ENCODE measurements at places on chromosomes 1 and 21. TPM values are rescaled to one million over a fixed set of nuclear protein-coding genes. Genes with fewer than 3 reads are reported as not detected.

DNA sequence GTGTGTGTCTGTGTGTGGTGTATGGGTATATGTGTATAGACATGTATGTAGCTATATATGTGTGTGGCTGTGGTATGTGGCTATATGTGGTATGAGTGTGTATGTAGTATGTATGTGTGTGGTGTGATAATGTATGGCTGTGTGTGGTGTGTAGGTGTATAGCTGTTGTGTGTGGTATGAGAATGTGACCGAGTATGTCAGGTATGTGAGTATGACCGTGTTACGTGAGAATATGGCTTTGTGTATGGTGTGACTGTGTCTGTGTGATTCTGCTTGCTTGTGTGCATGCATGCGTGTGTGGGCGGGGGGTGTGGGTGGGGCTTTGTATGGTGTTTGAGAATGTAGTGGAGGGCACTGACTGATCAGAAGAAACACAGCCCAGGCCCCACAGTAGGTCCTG lies 3.5 kb downstream of the ZNF691 start:
- DNase-seq, result no peak

GRCh38 chr1:21539933-21540332 lies 30.7 kb downstream of the ALPL start:
- no peak for DNase-seq

Gene APP
- polyA plus RNA-seq, result 870 TPM

DNA sequence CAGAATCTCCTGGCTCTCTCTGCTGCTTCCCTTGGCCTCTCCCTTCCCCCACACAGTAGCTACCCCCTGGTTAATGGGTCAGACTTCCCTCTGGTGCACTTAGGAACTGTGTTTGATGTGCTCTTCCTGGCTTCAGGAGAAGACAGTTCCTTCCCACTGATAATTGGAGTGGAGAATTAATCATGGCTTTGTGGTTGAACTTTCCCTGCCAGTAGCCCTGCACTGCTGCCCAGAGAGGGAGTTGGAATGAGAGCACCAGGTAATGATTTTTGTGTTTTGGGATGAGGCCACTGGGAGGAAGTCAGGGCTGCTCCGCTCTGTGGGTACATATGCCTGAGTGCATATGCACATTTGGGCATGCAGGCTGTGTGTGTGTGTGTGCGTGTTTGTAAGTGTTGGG lies 39.7 kb upstream of the PADI2 start:
- no peak for DNase-seq

DNA sequence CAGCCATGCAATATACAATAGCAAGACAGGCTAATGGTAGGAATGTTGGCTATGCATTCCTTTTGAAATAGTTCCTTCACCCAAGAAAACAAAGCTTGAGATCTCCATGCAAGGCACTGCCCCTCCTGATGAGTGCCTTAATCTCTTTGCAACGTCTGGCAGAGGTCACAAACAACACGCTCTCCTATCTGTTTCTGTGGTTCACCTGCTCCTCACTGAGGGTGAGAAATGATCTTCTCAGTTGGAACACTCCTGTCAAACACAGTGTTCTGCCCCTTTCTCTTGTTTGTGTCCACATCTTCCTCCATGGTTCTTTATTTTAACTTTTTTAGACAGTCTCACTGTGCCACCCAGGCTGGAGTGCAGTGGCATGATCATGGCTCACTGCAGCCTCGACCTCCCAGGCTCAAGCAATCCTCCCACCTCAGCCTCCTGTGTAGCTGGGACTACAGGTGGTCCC lies 21.2 kb upstream of the XPR1 start:
- DNase-seq, result no peak

DNA sequence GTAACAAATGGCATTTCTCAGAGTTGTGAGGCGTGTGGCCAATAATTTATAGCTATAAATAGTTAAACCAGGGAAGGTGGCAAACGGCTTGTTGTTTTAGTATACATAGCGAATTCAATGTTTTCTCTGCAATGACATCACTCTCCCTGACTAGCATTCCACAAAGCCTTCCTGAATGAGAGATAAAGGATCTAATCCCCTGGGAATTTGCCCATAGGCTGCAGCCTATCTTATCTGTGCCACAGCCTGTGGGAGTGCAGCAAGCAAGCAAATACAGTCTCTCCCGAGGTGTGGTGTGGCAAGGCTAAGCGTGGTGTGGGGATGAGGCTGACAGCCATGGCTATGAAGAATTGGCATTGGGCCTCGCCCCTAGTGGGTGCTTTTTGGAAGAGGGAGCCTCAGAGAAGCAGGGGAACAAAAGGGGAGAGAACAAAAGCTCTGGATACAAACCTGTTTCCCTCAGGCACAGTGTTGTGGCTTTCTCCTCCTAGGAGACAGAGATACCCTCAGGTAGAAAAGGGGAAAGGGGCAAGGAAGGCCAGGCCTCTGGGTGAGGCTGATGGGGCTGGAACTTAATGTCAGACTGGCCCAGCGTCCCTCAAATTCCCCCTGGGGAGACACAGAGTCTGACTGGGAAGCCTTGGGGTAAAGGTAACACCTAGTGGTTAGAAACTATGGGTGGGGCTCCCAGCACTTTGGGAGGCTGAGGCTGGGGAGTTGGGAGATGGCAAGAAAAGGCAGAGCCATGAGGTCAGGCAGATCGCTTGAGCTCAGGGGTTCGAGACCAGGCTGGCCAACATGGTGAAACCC lies 8.9 kb downstream of the TAGLN2 start:
- no peak for DNase-seq

GRCh38 chr1:62912028-62912638 lies 128.2 kb downstream of the ATG4C start:
- DNase-seq, result no peak

GRCh38 chr21:43362915-43363314 lies 64.0 kb downstream of the SIK1 start:
- no peak for DNase-seq

GRCh38 chr1:53365437-53366063 lies 37.7 kb upstream of the LRP8 start:
- no peak for DNase-seq

DNA sequence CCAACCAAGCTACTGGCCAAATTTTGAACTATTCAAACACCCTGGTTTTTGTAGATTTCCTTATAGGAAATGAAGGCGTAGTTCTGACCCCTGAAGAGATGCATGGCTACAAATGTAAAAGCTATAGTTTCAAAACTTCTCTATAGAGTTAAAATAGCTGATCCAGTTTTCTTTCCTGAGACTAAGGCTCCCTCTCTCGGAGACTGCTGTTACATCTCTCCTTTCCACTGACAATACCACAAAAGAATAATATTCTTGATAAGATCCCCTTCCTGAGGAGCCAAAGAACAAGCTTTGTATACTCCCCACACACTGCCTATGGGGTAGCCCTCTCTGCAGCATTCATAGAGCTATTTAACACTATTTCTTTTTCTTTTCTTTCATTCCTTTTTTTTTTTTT lies 6.7 kb upstream of the CFAP126 start:
- no peak for DNase-seq

- DNase-seq, result no peak
These were observed 12.7 kb downstream of the MTFR1L start for GRCh38 chr1:25832336-25833037.

Gene IFI44
- 24.4 TPM for polyA plus RNA-seq

DNA sequence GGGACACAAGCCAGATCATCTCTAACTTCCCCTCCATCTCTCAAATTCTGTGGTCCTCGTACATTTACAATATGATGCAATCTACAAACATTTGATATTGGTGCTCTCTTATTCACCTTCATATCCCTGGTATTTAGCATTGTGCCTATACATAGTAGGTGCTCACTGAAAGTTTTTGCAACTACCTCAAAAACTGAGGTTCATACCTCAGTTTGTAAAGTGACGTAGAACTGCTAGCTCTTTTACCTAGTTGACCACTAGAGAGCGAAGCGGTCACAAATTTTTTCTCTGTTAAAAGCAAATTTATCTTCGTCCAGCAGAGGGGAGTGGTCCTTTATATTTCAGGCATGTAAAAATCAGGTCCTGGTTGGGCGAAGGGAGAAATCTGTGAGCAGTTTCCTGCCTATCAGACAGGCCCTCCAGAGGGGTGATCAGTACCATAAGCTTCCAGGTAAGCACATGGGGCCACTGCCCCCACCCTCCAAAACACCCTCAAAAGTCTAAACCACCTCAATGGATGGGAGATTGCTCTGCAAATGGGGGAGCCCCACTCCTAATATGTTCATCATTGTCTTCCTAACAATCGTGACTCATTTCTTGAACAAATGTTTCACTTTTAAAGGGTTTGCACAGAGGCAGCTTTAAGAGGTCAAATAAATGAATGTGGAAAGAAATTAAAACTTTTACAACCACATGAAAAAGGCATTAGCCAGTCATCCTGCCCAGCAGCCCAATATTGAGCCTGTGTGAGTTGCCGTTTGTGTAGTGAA lies 10.6 kb upstream of the HLCS start:
- DNase-seq, result peak; percentile 64

DNA sequence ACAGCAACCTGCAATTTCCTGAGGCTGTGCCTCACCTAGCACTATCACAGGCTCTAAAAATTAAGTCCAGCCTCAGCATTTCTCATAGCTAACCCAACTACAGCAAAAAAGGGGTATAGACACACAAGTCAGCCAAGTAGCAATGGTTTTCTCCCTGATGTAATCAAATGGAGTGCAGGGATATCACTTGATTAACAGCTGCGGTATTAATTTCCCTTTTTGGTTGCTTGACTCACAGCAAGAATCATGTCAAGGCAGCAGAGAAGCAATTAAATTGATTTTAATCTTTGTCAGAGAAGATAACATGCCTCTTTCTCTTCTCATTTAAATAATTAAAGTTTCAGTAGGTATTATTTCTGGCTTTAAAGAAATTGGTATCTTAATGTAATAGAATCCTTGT lies 278.9 kb downstream of the RWDD3 start:
- DNase-seq, result no peak

GRCh38 chr1:202848191-202848542 lies 37.4 kb downstream of the PCAT6 start:
- DNase-seq, result no peak

Gene ARHGAP29
- 84.2 TPM for polyA plus RNA-seq

GRCh38 chr1:158998781-158999161 lies 10.9 kb upstream of the IFI16 start:
- no peak for DNase-seq

GRCh38 chr1:109025694-109026093 lies 16.2 kb downstream of the WDR47 start:
- no peak for DNase-seq

DNA sequence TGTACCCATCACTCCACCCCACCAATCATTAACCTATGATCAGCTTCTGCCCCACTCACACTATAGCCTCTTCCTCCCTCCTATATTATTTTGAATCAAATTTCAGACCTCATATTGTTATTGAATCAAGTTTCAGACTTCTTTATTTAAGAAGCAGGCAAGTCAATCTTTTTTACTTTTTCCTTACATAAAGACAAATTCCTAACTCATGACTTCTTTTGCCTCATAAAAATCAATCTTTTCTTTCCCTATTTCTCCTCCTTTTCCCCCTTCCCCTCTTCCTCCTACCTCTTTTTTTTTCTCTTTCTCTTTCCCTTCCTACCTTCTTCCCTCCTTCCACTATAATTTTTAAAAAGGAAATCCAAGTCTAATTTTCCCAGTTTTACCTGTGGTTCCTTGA lies 4.3 kb upstream of the RWDD3 start:
- no peak for DNase-seq

Gene RXFP4
- polyA plus RNA-seq, result 0.21 TPM

DNA sequence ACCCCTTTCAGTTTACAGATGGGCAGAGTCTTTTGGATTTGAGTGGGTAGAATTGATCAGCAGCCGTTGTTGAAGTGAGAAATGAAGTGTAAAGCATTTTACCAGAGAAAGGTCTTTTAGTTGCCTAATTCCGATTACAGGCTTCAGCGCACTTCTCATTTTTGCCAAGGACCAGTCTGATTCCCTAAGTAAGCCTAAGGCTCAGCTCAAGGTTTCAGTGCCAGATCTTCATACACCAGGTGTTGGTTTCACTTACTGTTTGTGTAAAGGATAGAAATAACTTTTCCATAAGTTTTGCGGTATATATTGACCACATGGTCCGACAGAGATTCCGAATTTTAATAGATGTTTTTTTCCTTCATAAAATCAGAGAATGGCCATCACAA lies 83.9 kb upstream of the BMP8A start:
- DNase-seq, result no peak

GRCh38 chr1:26538480-26539412 lies 9.2 kb downstream of the RPS6KA1 start:
- DNase-seq, result no peak

GRCh38 chr21:37159053-37159776 lies 86.2 kb downstream of the TTC3 start:
- no peak for DNase-seq

DNA sequence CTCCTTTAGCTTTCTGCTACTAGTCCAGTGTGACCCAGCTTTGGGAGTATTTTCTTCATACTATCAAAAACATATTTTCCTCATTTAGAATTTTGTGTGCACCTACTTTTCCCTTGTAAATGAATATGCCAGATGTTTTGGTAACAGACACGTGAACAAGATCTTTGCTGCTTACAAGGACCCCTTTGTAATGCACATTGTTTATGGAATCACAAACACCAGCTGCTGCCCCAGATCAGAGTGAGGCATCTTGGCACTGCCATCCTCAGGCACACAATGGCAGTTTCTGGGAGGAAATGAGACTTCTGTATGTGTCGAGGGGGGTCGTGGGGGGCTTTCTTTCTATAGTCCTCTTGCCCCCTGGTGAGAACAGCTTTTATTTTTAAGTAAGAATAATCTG lies 115.7 kb downstream of the RGL1 start:
- DNase-seq, result no peak

DNA sequence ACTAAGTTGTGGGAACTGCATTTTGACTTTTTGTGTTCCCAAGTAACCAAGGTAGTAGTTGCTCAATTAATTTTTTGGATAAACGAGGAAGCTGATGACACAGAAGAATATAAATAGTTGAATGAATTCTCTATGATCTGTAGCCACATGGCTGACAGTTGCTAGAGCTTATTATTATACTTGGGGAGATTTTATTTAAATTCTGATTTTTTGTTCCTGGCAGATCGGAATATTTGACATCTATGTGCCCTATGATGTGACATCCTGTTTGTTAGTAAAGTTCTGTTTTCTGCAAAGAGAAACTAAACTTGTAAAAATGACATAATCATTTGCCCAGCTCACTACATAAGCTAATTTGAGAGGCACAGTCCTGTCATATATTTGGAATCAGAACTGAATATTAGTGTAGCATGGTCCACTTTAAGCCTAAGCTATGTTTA lies 9.7 kb upstream of the LYST start:
- no peak for DNase-seq

- no peak for DNase-seq
These were observed 105.4 kb upstream of the C1orf174 start for GRCh38 chr1:4005431-4005830.

- no peak for DNase-seq
These were observed 192.4 kb downstream of the PTGER3 start for GRCh38 chr1:70855203-70855602.

Gene CHI3L2
- 0.28 TPM for polyA plus RNA-seq

- no peak for DNase-seq
These were observed 10.9 kb downstream of the SMAP2 start for GRCh38 chr1:40384413-40384762.
